CD4-positive, alpha-beta T cell treated with Interleukin-6 for 4 hours (primary cell): ENCODE measurements at places on chromosomes 2 and 18.

- no peak for DNase-seq
Measured at GRCh38 chr2:29931818-29932217, 10.4 kb upstream of the ALK start.

- no peak for DNase-seq
Measured at GRCh38 chr2:231666171-231667095, 41.9 kb upstream of the PTMA start.

- no peak for DNase-seq
Measured at GRCh38 chr18:582465-582864, 2.3 kb downstream of the CETN1 start.

GRCh38 chr2:36052819-36053218, 302.8 kb upstream of the CRIM1 start:
- no peak for DNase-seq

DNA sequence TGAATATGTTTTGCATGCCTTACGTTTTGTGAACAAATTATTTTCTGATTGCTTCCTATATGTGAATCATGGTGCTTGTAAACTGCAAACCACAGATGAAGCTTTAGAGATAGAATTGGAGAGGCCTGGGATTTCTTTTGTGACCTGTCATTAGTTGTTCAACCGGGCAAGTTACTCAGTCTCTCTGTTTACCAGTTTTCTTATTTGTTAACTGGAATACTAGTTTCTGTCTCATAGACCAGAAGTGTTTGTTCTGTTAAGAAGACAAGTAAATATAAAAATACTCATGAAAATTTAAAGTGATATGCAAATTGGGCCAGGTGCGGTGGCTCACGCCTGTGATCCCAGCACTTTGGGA, 27.3 kb downstream of the DGKD start:
- DNase-seq: no peak

GRCh38 chr2:222844323-222844722, 16.5 kb upstream of the ACSL3 start:
- DNase-seq: no peak

GRCh38 chr2:68741238-68741637, 6.6 kb downstream of the ARHGAP25 start:
- DNase-seq: peak; percentile 47

DNA sequence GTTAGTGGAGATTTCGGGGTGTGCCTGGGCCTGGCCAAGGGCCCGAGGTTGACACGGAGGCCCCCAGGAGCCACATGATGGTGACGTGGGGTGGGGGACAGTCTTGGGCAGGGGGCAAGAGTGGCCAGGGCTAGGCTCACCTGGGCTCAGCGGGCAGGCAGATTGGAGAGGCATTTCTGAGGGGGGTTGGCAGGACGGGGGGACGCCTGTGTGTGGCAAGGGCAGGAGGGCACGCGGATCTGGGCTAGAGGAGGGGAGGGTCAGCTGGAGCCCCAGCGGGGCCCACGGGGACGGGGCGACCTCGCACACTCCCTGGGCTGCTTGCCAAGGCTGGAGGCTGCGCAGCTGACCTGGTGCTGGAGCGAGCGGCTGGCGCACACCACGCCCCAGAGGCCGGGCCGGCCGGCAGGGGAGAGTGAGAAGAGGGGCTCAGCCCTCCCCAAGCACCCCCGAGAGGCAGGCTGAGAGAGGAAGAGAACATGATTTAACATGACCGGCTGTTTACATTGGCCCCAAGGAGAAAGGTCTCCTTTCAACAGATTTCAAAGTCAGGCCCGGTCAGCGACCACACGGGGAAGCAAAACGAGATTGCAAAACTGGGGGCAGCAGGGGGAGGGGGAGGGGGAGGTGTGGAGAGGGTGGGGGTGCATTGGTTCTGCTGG, 38.0 kb upstream of the SNED1 start:
- no peak for DNase-seq

DNA sequence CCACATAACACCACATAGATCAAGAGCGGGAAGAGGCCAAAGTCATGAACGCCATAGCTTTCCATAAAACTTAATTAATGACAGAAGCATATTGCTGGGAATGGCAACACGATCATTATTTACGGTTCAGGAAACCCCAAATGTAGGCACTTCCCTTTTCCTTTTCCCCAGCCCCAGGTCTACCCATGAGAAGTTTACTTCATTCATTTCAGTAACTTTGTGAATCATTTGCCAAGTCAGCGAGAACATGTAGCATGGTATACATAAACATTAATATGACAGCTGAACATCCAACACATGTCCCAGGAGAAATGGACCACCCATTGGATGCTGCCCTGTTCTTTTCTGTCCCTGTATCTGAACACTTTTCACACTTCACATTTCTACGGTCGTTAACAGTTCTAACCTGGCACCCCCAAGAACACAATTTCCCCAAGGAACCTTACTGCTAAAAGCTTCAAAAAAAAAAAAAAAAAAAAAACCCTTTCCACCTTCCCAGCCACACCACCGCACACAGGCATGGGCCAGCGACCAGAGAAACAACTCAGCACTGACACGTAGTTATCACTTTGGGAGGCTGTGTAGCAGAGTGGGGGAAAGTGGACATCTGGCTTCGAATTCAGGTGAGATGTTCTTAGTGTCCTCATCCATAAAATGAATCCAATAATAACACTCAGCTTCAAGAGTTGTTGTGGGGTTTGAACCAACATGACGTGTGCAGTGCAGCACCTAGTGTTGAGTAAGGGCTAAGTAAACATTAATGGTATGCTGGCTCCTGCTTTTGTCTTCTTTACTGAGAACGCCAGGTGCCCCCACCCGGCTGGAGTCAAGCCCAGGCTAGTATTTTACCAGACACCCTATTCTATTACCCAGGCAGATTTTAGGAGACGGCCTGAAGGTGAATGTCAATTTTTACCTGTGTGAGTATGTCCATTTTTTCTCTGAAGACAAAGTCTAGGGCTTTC, 371.5 kb downstream of the LNPK start:
- no peak for DNase-seq

- DNase-seq: no peak
Measured at GRCh38 chr2:163595028-163595427, 140.8 kb downstream of the FIGN start.

DNA sequence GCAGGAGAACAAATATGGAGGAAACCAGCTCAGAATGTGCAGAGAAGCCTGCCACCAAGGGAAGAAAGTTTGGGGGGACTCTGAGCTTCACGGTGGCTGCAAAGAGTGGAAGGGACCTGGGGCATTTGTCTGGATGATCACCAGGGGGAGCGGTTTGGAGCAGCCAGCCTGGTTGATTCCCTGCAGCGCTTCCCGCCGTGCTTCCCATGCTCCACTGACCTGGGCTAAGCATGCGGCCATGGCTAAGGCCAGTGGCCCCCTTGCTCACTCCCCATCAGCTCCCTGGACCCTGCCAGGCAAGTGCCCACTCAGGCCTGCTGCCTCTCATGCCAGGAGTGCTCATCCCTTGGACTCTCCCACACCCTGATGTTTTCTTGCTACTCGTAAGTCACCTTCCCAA, 27.0 kb downstream of the NTSR2 start:
- no peak for DNase-seq

DNA sequence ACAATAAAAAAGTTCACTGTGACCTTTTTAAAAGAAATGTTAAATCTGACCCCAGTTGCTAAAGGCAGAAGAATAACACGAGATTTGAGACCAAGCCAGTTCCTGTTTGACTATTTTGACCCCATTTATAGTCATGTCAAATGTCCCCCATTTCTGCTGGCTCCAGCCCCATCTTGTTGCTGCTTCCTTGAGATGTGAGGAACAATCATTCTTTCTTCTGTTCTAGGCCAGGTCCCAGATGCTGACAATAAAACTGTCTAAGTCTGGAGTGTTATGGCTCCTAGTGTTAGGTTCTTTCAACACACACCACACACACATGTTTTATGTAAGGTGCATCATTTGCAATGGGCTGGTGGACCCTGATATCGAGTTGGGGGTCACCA, 92.0 kb upstream of the CYP1B1 start:
- DNase-seq: no peak

GRCh38 chr2:12935796-12936195, 219.1 kb downstream of the TRIB2 start:
- DNase-seq: no peak

DNA sequence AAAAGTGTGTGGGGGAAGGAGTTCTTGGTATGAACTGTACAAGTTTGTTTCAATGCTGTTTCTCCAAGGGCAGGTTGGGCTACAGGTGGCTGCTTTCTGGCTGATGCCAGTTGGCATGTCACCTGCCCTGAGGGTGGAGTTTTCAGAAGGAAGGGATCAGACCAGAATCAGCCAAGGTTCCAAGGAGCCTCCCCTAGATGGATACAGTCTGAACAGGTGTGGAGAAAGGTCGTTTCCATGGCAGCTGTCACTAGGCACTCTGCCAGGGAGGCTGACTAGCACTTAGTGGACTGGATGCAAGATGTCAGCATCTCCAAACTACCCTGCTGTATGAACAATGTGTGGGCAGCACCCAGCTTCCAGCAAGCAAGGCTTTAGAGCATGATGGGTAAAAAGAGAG, 444.4 kb upstream of the HNRNPA3 start:
- no peak for DNase-seq

- no peak for DNase-seq
Measured at GRCh38 chr2:75099521-75099922, 99.8 kb downstream of the TACR1 start.

- no peak for DNase-seq
Measured at GRCh38 chr2:224283466-224283965, 118.4 kb downstream of the FAM124B start.

DNA sequence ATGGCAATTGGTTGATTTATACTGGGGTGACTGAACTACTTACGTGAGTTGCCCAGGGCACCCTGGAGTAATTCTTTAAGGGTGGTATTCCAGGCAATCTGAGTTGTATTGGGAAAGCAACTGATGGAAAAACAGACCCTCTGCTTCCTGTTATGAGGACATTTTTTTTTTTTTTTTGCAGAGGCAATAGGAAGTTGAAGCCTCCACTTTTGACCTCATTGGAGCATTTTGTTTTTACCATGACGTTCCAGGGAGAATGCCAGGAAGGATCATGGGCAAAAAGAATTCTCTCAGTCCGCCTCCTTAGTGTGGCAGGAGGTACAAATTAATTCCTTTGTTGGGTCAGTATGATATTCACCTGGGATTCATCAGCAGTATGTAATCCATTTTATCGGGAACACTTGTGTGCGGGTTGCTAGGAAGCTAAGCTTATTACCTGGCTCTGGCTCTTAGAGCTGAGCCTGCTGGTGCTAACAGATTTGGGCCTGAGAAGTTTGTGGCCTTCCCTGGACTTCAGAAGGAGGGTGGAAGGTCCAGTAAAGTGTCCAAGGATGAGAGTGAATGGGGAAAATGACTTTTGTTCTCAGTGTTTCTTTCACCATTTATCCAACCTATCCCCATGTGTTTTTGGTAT, 272.9 kb upstream of the EPAS1 start:
- no peak for DNase-seq

- DNase-seq: no peak
Measured at GRCh38 chr18:49608366-49609255, 46.8 kb downstream of the LIPG start.

DNA sequence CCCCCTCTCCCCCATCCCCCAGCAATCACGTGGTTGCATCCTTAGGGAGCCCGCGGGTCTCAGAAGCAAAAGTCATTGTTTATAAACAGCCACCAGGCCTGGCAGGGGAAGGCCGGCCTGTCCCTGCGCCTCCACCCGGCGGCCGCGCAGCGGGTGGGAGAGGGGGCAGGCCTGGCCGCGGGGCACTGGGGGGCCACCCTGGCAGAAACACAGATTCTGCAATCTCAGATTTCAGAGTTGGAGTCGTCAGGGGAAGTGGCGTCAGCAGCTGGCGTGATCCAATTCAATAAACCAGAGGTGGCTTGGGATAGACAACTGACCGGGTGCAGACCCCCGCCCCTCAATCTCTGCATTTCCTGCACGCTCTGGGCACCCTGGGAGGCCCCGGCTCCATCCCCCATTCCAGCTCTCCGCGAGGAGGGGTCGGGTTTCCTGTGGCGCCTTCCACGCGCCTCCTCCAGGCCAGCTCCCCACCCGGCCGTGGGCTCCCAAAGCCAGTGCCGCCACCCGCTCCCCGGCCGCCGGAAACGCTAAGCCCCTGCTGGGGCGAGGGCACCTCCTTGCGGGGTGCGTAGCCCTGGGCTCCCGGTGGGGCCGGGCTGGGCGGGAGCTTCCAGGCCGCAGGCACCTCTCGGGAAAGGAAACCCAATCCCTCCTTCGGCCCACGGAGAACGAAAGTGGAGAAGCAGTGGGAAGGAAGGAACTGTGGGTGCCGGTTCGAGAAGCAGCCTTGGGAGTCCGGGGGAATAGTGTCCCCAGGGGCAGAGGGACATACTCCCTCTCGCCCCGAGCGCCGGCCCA, 1.1 kb downstream of the BIN1 start:
- DNase-seq: no peak

DNA sequence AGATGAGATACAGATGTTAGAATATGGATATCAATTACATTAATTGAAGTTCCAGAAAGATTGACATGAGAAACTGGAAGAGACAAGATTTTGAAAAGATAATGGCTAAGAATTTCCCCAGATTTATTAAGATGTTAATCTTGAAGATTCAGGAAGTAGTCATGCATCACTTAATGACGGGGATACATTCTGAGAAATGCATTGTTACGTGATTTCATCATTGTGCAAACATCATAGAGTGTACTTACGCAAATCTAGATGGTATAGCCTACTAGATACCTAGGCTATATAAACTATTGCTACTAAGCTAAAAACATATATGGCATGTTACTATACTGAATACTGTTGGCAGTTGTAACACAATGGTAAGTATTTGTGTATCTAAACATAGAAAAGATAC, 6.8 kb upstream of the CHMP3 start:
- no peak for DNase-seq

- DNase-seq: no peak
Measured at GRCh38 chr2:208983486-208983885, 440.4 kb upstream of the MAP2 start.

- peak; percentile 65 for DNase-seq
Measured at GRCh38 chr2:233399306-233400225, 45.3 kb downstream of the DGKD start.

DNA sequence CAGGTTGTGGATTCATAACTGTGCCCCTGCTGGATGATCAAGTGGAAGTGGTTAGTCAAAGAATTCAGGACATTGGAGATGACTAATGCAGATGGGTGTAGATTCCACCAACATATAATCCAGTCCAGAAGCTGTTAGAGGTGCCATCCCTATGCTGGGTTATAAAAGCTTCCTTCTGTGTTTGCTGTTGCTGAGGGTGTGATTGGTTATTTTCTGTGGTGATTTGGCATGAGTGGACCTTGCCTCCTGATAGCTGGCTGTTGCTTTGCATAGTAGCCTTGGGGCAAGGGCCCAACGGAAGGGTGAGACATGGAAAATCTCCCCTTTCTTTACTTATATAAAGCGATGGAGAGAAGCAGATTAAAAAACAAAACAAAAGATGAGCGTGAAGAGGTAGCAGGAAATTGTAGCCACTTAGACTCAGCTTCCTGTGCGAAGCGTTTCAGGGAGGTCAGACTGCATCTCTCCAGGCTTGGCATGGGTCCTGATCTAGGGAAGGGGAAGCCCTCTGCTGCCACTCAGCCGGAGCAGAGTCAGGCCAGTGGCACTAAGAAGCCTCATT, 190.4 kb downstream of the FMNL2 start:
- DNase-seq: no peak

- DNase-seq: no peak
Measured at GRCh38 chr2:68417926-68418325, 49.2 kb downstream of the FBXO48 start.
